ENCODE measurements at places on chromosomes 6 and 20. TPM values are rescaled to one million over a fixed set of nuclear protein-coding genes. Genes with fewer than 3 reads are reported as not detected.

Gene EYS
- not detected for total RNA-seq

Gene LRRN4
- total RNA-seq, result not detected

Gene CYP39A1
- not detected for total RNA-seq

Gene SLC26A8
- total RNA-seq, result not detected

Gene CALHM6
- total RNA-seq, result 1.7 TPM

DNA sequence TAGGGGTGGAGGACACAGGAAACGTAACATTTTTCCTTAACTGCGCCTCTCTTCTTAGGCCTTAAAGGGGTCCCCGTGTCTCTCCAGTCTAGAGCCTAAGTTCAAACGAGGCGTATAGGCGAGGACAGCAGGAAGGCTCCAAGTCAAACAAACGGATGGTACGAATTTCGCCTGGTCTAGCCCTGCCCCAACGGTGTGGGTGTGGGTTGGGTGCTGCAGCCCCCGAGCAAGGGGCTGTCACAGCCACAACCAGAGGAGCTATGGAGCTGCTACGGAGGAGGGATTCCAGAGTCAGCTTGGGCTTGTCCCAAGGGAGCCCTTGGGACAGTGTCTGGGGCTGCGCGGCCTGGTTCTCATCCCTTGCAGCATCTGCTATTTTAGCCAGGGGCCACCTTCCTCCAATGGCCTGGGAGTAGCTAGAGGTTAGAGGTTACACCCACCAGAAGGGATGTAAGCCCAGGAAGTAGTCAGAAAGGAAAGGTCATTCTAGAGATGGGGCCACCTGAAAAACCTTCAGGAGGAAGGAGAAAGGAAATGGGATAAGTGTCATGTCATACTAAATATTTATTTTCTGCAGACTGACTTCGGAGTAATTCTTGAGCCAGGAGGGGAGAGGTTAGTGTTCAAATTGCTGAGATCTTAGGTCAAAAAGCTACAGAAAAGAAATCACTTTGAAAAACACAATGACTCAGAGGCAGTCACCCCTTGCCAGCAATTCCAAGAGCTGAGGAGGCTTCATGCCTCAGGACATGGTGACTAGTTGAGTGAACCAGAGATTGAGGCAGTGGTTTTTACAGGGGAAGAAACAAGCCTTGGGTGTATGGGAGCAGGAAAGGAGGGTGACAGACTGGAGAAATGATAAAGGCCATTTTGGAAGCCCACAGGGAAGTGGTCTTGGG, 21.7 kb downstream of the VPS52 start:
- DNase-seq, result no peak

DNA sequence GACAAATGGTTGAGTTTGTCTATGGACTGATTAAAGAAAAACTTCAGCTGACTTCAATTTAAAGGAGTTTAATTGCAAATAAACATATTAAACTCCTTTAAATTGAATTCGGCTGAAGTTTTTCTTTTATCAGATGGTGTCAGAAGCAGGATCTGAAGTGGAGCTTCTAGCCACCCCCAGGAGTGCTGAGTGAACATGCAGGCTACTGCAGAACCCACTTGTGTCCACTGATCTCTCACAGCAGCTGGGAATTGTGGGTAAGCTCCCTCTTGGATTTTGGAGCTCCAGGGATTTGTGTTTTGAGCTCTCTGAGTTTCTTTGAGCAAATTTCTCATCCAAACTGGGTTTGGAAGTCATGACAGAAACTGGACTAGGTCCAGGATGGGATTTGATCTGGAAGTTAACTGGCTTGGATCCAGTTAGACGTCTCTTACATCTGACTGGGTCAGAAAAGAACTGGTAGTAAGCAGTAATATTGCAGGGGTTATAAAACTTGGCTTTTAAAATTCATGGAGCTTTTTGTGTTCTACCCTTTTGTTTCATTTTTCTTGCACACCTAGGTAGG, 95.8 kb upstream of the UST start:
- DNase-seq, result no peak

DNA sequence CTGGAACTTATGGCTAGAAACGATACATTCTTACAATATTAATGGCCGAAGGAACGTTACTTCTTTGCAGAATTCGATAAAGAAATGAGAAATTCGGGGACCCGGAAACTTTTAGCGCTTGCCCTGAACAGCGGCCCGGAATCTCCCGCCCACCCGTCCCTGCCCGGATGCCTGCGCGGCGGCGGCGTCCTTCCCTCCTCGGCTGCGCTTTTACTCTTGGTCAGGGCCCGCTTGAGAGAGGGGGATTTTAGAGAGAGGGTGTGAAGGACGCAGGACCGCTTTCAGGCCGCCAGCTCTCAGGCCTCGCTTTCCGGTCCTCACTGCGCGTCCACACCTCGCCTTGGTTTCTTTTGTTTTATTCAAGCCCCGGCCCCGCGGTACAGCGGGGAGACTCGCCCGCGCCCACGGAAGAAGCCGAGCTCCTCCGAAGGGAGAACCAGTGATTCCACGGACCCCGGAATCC, 243.7 kb downstream of the ARID1B start:
- DNase-seq, result peak; percentile 46

- DNase-seq, result peak; percentile 48
These were observed 136.8 kb downstream of the EPHA7 start for GRCh38 chr6:93282521-93283031.

GRCh38 chr6:131208787-131209186, 73.5 kb downstream of the AKAP7 start:
- no peak for DNase-seq

GRCh38 chr6:2505624-2506023, 245.1 kb downstream of the MYLK4 start:
- DNase-seq, result no peak

DNA sequence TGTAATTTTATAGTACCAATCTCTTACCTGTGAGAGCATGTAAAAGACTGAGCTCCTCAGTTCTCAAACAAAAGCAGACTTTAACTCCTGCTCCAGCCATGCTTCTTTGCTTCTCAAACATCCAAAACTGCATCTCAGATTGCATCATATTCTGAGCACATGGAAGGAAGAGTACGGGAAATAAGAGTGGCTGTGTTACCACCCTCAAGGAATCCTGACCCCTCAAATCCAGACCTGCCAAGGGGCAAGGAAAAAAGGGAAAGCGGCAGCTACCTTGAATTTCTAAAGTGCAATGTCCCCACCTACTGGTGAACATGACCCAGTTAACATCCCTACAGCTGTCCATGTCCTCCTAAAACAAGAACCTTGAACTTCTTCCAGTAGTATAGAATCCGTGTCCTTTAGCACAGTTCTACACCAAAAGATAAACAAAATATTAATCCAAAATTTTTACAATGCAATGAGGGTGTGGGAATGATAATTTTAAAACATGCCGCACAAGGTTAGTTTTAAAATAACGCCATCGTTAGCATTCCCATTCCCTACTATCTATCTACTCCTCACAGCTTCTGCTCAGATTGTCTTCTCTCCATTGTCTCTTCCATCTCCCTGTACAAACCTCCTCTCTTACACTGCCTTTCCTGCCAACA, 34.1 kb upstream of the HLA-DQB1 start:
- peak; percentile 23 for DNase-seq

DNA sequence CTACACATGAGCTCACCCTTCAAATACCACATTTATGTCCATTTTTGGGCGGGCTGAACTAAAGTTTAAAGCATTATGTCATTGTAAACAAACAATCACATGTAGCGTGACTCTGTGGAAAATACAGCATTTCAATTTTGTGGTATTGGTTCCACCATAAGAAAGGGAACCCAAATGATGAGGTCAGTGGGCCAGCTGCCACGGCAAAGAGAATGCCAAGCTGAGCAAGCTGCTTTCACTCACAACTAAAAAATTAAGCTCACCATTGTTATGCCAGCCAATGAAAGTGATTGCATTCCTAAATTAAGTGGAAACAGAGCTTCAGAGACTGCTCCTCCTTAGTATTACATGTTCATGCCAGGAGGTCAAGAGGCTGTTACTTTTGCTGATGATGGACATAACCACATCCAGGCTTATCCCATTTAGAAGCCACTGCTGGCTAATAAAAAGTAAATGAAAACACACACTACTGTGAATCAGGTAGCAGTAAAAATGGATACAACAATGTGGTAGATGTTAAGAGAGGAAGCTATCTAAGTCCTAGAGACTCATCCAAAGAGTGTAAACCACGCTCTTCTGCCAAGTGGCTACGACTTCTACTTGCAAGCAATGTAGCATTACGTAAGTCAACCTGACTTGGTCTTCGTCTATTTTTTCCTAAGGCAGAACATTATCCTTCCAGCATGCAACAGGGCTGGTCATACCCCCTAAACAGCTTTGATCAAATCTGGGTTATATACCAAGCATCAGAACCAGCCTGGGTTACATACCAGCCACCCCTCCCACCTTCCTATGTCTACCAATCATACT, 164.8 kb downstream of the BACH2 start:
- DNase-seq, result no peak

DNA sequence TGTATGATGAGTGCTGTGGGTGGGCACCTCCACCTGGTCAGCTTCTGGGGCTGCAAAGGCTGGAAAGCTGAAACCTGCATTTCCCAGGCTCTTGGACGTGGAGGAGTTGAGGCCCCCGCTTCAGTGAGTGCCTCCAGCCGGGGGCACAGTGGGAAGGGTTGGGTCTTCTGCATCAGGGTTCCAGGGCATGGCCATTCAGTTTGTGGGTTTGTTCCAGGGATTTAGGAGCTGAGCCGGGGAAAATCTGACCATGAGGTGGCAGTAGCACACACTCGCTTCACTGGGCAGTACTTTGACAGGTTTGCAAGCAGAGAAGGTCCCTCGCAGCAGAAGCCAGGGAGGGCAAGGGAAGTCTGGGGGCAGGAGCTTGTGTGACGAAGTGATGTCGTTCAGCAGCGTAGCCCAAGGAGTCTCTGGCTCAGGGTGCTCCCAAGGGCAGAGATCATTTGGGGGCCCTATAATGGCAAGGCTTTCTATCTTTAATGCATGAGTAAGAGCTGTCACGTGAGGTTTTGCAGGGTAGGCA, 69.5 kb upstream of the SULF2 start:
- DNase-seq, result no peak

DNA sequence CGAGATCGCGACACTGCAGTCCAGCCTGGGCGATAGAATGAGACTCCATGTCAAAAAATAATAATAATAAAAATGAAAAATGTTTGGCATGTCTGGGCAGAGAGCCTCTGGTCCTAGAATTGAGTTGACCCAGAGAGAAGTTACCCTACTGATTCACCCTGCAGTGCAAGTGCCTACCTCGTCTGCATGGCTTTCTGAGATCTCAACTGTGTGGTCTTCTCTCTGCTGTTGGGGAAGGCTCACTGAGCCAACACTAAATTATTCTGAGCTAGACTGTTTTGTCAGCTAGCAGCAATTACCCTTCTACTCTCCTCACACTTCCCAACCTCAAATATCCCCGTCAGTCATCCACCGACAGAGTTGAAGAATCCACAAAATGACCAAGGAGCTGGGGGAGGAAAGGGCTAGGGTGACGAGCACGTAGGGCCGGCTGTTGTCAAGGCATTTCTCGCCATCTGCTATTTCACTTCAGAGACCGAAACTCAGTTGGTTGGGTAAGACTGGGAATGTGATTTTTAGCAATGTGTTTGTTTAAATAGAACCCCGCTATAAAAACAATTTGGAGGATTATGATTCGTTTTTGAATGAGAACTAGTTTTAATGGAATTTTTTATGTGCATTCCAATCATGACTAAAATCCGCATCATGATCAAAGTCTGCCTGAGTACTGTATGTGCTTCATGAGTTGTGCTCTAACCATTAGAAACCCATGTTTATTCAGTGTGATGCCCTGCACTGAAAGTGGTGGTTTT, 9.4 kb downstream of the MAS1 start:
- DNase-seq, result no peak

DNA sequence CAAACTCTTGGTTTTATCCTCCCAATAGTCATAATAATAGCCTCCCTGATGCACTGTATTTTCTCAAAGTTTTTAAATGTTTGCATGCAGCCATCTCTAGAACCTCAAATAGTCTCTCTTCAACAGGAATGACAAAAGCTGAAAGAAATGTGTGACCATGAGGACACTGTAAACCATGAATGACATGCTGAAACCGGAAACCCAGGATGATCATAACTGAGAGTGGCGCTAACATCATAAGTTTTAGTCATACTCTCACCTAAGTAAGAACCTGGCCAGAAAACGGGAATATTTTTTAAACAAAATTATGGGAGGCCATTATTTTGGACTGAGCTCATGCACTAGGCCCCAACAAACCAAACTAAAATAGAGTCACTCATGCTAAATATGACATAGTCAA, 278.4 kb upstream of the STXBP5 start:
- DNase-seq, result no peak

DNA sequence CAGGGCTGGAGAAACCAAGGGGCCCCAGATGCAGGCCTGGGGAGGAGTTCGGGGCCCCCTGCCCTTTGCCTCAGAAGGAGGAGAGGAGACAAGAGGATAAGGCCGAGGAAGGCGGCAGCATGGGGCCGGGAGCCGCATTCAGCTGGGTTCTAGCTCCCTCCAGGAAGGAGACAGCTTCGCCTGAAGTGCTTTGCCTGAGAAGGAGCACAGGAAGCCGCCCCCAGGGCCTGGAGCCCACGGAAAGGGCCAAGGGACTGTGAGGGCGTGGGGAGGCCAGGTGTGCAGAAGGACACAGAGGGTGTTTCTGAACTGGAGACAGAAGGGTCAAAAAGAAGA, 121.4 kb downstream of the AGPAT4 start:
- no peak for DNase-seq

GRCh38 chr6:75169689-75170586, 35.9 kb downstream of the COL12A1 start:
- no peak for DNase-seq

GRCh38 chr20:32457479-32457986, 99.4 kb downstream of the ASXL1 start:
- DNase-seq, result no peak

- DNase-seq, result no peak
These were observed 90.3 kb downstream of the TCP11 start for GRCh38 chr6:35050757-35051330.
